ENCODE measurements at places on chromosomes 2 and 18.
A peak's percentile ranks its signal among the peaks of the same experiment; 100 is the strongest.

DNA sequence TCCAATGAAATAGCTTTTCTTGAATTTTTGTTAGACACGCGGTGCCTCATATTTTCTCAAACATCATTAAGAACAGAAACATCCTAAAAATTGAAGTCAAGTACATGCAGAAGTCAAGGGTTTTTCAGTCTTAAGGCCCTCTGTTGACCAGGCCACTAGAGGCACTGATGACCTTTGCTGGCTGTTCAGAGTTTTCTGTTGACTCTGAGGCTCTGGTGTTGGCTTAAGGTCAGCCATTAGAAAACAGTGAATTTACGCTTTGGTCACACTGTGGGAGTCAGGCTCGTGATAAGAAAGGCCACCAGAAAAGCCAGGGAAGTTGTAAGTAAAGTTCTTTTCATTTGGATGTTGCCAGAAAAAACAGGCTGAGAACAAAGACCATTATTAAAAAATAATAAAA is 5.8 kb upstream of the UPP2 start:
- DNase-seq: no peak

GRCh38 chr2:208033701-208034502 is 8.6 kb upstream of the PLEKHM3 start:
- peak; percentile 43 for DNase-seq

GRCh38 chr2:197158591-197159550 is 151.7 kb downstream of the ANKRD44 start:
- peak; percentile 14 for DNase-seq

DNA sequence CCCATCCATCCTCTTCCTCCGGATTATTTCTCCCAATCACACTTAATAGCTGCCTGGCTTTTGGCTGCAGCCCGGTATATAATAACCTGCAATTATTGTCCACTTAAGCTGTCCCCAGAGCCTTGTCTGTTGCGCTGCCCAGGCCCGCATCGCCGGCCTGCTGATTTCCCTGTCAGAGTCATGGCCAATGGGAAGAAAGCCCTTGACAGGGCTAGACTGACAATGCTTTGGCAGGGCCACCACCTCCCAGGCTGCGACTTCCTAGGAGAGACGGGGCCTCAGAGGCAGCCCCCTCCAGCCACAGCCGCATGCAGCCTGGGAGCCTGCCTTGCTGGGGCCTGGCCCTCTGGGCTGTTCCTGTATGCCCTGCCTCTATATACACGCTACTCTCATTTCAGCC is 10.0 kb upstream of the CELF4 start:
- no peak for DNase-seq

DNA sequence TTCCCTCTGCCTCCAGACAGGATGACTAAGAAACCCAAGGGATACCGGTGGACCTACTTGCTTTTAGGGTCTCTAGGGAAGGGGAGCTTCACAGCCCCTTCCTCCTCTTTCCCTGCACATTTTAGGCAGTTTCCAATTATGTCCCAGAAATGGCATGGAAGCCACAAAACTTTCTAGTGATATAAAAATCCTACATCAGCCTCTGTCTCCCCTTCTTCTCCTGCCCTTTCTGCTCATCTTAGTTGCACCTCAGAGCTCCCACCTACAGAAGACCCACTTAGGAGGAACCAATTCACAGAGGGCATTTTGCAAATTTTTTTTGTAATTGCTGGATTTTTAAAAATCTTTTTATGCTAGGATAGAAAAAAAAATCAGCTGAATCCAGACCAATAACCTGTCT is 263.1 kb downstream of the TNS1 start:
- no peak for DNase-seq

DNA sequence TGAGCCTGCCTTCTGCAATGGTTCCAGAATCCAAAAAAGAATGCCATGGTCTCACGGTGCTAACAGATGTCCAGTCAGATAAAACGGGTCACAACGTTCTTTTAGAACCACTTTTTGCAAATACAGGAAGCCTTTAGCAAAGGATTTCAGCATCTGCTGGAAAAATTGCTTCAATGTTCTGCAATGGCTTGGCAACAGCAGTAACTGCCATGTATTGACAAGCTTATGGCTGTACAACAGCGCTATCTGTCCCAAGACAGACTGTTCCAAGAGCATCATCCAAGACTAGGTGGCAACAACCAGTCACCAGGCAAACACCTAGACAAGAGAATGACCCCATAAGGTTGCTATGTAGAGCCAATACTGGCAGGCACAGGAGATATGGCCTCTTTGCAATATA is 37.6 kb upstream of the RIOK3 start:
- DNase-seq: no peak

- DNase-seq: no peak
Measured at GRCh38 chr2:150548527-150548926, 61.1 kb upstream of the RND3 start.

DNA sequence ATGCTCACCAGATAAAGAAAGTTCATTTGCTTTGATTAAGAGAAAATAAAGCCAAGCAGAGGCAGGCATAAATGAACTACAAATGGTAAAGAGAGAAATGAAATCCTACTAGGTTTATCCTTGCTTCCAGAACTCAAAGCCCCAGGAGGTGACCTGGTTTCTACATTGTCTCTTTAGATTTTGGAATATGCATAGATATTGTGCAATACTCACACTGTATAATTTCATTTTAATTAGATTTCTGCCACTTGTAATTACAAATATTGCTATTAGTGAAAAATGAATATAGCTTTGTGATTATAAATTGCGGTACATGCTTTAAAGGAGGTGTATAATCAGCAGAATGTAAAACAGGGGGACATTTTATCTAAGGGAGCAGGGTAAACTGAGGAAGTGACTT is 76.9 kb upstream of the NRXN1 start:
- no peak for DNase-seq

- no peak for DNase-seq
Measured at GRCh38 chr2:156947261-156947660, 310.2 kb upstream of the GALNT5 start.

GRCh38 chr18:63181706-63182309 is 137.8 kb downstream of the BCL2 start:
- DNase-seq: no peak

DNA sequence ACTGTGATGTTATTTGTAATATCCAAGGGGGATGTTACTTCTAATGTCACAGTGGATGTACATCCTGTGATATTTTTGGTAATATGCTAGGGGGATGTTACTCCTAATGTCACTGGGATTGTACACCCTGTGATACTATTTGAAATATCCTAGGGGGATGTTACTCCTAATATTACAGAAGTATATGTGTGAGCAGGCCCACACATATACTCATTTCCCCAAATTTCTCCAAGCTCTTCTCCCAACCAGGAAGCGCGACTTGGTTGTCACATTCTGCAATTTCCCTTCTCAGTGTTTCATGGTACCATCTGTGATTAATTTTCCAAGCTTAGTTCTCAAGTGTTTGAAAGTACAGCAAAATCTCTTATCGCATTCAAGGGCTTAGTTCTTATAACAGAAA is 29.5 kb upstream of the CHN1 start:
- no peak for DNase-seq

- DNase-seq: no peak
Measured at GRCh38 chr2:156536534-156536933, 100.4 kb downstream of the GPD2 start.

DNA sequence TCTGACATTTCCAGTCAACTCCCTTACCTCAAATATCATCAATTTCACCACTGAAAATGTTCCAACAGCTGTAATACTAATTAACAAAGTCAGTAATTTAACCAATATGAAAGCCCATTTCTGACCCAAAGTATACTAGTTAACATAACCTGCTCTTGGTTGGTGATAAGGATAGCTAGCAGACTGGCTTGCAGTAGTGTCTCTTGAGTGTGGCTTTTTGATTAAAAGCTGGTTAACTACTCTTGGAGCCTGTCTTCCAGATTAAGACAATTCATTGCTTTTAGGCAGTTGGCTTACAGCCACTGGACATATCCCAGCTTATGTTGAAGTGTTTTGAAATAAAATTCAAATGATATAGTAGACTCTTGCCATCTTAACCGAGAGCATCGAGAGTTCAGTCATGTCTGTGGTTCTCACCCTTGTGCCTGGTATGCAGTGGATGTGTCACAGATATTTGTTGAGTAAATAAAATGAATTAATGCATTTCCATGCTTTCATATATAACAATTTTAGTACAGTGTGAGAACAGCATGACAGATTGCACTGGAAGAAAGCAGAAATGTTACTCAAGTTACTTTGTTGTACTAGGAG is 158.1 kb downstream of the TANC1 start:
- no peak for DNase-seq

DNA sequence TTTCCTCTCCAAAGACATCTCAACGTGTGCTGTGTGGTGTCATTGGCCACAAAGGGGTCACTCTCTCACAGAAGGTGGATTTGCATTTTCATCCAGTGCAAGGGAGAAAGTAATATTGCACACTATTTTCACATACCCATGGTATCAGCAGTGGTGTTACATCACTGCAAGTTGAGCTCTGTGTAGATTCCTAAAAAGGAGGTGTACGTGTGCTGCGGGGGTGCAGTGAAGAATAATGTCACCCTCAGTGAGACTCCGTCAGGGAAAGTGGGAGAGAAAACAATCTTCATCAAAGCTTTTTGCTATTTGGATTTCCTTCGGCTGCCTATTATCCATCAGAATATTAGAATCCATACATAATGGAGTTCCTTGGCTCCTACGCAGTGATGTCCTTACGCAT is 733.8 kb upstream of the FANCL start:
- DNase-seq: no peak

GRCh38 chr18:74436158-74436769 is 20.8 kb downstream of the DIPK1C start:
- DNase-seq: no peak

DNA sequence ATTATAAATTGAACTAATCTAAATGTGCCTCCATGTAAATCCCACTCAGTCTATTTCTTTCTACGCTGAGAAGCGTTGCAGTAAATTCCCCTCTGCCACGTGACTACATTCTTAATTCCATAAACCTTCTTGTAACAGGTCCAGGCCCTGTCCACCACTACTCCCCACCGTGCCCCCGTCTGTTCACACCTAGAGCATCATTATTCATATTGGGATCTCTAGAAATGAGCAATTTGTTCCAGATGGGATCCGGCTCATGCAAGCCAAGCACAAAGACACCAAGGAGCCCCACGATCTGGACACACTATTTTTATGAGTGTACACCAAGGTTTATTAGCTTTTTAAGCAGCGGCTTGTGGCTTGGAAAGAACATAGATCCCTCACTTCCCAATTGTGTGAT is 38.2 kb downstream of the BOLA3 start:
- peak; percentile 33 for DNase-seq

- DNase-seq: no peak
Measured at GRCh38 chr18:8423051-8423557, 186.1 kb upstream of the RAB12 start.

DNA sequence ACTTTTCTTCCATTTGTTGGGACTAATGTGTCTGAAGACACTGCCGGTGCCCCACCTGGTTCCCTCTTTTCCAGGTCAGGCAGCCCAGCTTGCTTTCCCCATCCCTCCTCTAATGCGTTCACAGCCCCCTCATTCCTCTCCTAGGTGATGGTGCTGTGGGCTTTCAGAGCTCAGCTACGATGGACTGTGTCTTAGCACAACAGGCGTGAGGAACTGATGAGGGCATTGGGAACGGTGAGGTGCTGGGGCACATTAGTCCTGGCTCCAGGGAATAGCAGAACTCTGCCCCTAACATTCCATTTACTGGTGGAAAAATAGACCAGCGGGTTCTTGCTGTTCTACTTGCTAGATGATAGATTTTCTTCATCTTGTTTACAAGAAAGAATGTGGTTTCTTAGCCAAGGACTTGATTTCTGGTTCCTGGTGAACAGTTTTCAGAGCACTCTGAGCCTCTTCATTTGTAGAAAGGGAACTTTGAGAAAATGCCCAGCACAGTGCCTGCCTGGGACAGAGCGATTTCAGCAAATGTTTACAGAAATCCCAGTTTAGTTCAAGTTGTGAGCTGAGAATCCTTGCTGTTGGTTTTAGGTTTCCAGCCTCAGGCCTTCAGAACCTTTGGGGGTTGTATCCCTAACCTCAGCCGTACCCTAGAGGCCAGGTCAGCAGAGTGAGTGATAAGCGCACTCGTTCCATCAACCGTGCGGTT is 42.5 kb downstream of the LDLRAD4 start:
- no peak for DNase-seq

DNA sequence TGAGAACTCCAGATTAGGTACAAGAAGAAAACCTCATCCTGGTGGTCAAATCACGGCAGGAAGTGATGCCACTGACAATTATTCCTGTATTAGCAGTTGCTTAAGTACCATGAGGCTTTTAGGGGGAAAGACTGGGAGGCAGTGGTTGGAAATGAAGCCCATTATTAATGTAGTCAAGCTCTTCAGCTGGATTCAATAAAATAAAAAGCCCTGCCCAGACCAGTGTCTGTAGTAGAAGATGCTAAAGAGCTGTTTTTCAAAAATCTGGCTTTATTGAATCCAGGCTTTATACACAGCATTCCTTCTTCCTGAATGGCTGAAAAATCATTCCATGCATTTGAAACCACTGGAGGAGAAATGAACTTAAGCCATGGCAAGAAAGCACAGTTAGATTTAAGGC is 155.2 kb downstream of the BCL2 start:
- no peak for DNase-seq

DNA sequence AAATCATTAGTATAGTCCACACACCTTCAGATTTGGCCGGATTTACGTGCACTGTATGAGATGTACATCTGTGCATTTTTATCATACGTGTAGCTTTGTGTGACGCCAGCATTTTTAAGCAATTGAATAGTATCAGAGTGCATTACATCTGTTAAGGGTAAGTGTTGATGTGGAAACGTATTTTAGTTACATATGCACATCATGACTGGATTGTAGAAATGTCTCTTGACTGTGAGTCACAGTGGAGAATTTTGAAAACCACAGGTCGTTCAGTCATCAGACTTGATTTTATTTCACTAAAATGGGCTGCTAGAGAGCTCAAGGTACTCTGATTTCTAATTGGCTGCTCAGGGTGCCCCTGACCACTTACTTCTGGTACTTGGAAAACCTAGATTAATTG is 5.4 kb upstream of the GPBAR1 start:
- peak; percentile 20 for DNase-seq

GRCh38 chr2:28381225-28382180 is 11.2 kb upstream of the FOSL2 start:
- no peak for DNase-seq

- DNase-seq: no peak
Measured at GRCh38 chr18:68435581-68435980, 279.3 kb downstream of the TMX3 start.

GRCh38 chr2:216634370-216635148 is 1.3 kb downstream of the IGFBP2 start:
- DNase-seq: no peak

- DNase-seq: no peak
Measured at GRCh38 chr2:1628893-1629292, 115.4 kb downstream of the PXDN start.

DNA sequence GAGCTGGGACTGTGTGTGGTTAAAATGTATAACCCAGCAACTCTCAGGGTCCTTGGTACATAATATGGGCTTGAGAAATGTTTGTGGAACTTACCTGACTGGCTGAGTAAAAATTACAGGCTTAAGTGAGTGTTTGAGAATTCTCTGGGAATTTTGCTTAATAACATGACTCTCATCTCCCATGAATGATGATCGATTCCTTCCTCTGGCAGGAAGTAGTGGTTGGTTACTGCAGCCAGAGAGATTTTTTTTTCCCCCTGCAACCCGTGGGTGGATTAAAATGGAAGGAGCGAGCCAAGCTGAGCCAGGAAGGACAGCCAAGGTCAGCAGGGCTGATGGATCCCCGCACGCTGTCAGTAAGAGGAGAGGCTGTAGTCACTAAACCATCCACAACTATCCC is 40.6 kb upstream of the RFX8 start:
- DNase-seq: no peak
